Calu3 (cell line): ENCODE measurements at places on chromosomes 7 and 10. TPM values are rescaled to one million over a fixed set of nuclear protein-coding genes. Genes with fewer than 3 reads are reported as not detected.
A peak's percentile ranks its signal among the peaks of the same experiment; 100 is the strongest.

Gene A1CF
- 0.69 TPM in 1 of 2 replicates, not detected in the other for total RNA-seq

Gene PNLIPRP1
- total RNA-seq = not detected in 2 replicates

Gene CRPPA
- 7.5 and 9.9 TPM in 2 replicates for total RNA-seq

Gene PLAC9
- not detected in 2 replicates for total RNA-seq

Gene RNF133
- 0.69 and 0.97 TPM in 2 replicates for total RNA-seq

Gene C10orf88
- total RNA-seq = 7.8 and 8.3 TPM in 2 replicates

Gene GNB2
- 129 and 134 TPM in 2 replicates for total RNA-seq

Gene LRIT1
- total RNA-seq = not detected in 2 replicates

Gene SNX8
- total RNA-seq = 57.0 and 70.3 TPM in 2 replicates

Gene RASA4B
- total RNA-seq = 0.69 and 0.76 TPM in 2 replicates

Gene ACSM6
- not detected in 2 replicates for total RNA-seq

- no peak for DNase-seq
Observed at GRCh38 chr10:125551247-125551646, 131.7 kb downstream of the TEX36 start.

DNA sequence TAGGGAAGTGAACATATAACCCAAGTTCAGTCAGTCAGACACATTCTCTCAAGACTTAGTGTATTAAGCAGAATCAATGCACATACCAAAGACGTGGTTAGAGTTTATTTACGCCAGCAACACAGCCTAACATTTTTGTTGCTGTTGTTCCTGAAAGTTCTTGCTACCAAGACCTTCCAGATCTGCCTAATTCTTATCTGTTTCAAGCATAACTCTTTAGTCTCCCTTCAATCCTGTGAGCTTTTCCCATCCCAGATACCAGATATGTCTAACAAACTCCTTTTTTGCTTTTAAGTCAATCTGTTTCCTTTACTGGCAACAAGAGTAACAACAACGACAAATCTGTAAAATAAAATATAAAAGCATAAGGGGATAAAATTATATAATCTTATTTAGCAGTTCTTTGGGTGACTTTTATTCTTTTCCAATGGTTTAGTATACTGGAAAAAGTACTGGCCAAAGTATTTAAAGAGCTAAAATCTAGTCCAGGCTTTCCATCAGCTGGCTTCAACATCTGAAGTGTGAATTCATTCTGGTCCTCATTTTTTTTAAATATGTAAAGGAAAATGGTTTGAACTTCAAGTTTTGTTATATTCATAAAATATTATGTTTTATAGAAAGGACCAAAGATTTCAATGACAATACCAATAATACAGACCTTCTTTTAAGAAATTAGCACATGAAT lies 193.8 kb downstream of the IMMP2L start:
- DNase-seq = no peak

DNA sequence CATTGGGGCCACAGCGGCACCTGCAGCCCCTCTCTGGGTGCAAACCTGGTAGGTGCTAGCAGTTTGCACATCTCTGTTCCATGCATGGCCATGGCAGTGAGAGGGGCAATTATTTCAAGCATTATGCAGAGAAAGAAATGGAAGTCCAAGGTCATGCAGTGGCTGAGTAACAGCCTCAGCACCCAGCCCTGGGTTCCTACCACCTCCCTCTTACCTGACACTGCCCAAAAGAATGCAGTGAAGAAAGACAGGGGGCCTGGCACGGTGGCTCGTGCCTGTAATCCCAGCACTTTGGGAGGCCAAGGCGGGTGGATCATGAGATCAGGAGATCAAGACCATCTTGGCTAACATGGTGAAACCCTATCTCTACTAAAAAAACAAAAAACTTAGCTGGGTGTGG lies 4.9 kb upstream of the CHST12 start:
- DNase-seq = no peak

- no peak for DNase-seq
Observed at GRCh38 chr7:11026452-11027359, 53.0 kb downstream of the PHF14 start.

- no peak for DNase-seq
Observed at GRCh38 chr7:15105711-15106110, 203.2 kb upstream of the DGKB start.

GRCh38 chr7:780081-780480 lies 52.2 kb upstream of the SUN1 start:
- no peak for DNase-seq

GRCh38 chr7:112649560-112649959 lies 140.6 kb downstream of the TMEM168 start:
- DNase-seq = no peak

GRCh38 chr7:104064969-104065387 lies 75.5 kb upstream of the RELN start:
- DNase-seq = no peak

GRCh38 chr7:111229916-111230315 lies 139.0 kb downstream of the LRRN3 start:
- DNase-seq = no peak

DNA sequence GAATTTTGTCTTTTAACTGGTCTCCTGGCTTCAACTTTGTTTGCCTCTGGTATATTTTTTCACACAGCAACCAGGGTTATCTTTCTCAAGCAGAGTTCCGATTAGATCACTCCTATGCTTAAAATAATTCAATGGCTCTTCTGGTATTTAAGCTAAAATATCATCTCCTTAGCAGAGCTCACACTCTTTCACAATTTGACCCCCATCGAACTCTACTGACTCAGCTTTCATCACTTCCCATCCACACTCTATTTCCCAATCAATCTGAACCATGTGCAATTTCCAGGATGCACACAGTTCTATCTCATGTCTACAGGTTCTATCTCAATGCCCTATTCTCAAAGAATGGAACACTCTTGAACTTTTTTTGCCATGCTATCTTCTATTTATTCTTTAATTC lies 809.5 kb downstream of the GRID1 start:
- no peak for DNase-seq

- DNase-seq = no peak
Observed at GRCh38 chr7:18353339-18353738, 142.2 kb upstream of the HDAC9 start.

- DNase-seq = no peak
Observed at GRCh38 chr10:121796342-121796741, 131.5 kb downstream of the ATE1 start.

- DNase-seq = no peak
Observed at GRCh38 chr7:152459724-152460251, 24.0 kb upstream of the KMT2C start.

- no peak for DNase-seq
Observed at GRCh38 chr7:30117896-30118295, 16.9 kb upstream of the MTURN start.

DNA sequence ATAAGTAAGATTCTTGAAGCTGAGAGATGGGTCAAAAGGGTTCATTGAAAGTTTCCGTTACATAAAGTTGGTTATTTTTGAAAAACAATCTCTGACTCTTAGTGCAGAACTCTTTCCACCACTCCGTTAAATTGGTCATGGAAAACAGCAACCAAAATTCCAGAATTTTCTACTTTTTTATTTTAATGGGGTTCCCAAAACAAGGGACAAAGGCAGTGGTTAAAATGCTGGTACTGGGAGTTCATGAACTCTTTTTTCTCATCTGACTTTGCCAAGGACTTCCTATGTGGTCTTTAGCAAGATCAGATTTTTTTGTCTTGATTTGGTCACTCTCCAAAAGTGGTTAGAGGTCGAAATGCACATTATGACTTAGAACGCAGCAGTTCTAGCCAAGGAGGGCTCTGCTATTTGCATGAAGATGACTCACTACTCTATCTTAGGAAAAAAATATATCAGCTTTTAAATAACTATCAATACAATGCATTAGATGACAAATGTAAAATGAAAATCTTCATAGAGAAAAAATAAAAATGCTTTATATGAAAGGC lies 145.7 kb downstream of the REEP3 start:
- DNase-seq = no peak

DNA sequence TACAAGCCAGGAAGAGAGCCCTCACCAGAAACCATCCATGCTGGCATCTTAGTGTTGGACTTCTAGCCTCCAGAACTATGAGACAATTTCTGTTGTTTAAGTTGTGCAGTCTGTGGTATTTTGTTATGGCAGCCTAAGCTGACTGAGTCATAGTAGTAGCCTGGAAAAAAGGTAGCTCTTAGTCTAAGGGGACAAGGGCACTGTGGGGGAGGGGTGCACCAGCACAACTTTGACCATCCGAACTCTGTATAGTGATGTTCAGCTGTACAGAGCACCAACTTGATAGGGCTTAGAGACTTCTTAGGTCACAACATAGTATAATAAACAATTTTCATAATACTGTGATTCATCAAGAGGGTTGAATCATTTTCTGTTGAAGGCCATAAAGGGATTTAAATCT lies 14.3 kb downstream of the EIF4EBP2 start:
- no peak for DNase-seq

DNA sequence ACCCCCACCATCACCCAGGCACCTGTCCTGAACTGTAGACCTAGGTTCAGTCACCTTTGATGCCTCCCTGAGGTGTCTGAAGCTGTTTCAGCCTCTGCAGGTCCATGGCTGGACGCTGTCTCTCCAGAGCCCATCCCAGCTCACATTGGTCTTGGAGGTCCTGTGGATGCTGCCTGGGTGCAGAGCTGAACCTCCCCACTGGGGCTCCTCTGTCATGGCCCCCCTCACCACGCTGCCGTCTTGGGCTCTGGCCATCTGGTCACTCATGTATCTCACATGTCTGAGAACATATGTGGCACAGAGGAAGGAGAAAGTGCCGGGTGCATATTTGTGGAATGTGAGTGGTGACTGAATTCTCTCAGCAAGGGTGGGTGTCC lies 108.9 kb downstream of the NKX6-2 start:
- no peak for DNase-seq

- DNase-seq = peak; percentile 75
Observed at GRCh38 chr7:29105752-29106668, 40.3 kb downstream of the CPVL start.

- peak; percentile 3 for DNase-seq
Observed at GRCh38 chr7:110922906-110923305, 168.0 kb upstream of the LRRN3 start.

GRCh38 chr7:37741776-37742175 lies 58.2 kb downstream of the GPR141 start:
- DNase-seq = no peak

DNA sequence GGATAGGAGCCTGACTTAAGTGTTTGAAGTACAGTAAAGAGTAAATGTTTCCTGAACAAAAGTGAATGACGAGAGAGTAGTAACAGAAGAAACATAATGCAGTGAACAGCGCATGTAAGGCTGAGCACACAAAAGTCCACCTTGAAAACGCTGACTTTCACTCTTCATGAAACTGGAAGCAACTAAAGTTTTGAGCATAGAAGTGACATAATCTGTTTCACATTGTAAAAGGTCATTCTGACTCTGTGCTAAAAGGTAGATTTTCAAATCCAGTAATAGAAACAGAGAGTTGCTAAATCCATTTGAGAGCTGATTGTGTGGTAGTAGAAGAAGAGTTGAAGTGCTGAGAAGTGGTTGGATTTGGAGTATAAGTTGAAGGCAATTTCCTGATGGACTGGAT lies 1037.0 kb downstream of the CNTNAP2 start:
- no peak for DNase-seq

GRCh38 chr10:15791816-15792524 lies 68.3 kb downstream of the MINDY3 start:
- DNase-seq = no peak

DNA sequence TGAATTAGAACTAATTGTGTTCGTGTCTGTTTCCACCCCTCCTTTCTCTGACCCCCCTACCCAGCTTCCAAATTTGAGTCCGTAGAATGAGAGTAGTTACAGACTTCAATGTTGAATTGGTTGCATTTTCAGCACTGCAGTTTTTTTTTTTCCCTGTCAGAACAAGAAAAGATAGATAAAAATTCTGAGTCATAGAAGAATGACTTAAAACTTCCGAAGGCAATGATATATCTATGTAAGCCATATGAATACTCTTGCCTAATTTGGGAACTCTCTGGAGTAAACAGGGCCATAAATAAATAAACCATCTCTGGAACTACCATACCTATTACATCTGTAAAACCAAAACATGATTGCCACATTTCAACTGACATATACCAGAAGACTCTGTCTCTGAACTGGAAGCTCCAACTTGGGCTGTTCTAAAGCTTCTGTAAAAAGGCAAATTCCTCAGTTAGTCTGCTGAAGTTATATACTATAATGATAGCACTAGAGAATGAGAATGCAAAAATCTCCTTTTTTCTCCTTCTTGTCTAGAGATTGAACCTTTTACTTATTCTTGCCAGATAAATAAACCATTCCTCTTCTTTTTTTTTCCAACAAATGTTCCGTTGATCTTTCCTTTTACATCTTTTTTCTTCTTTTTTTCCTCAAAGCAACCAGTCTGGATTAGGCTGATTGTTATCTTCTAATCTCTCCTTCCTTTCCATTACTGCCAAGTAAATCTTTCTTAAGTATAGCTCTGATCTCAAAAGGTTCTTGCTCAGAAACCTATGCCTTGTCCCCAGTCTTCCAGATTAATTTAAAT lies 23.5 kb downstream of the VCL start:
- DNase-seq = no peak
